ENCODE measurements at places on chromosomes 7 and 10.

GRCh38 chr10:109022417-109023049, 900.8 kb downstream of the XPNPEP1 start:
- no peak for DNase-seq

- DNase-seq = no peak
Measured at GRCh38 chr7:50645186-50645585, 80.0 kb upstream of the DDC start.

GRCh38 chr7:143327903-143328302, 12.0 kb downstream of the CLCN1 start:
- DNase-seq = no peak

- no peak for DNase-seq
Measured at GRCh38 chr7:1688542-1688941, 18.5 kb downstream of the ELFN1 start.

DNA sequence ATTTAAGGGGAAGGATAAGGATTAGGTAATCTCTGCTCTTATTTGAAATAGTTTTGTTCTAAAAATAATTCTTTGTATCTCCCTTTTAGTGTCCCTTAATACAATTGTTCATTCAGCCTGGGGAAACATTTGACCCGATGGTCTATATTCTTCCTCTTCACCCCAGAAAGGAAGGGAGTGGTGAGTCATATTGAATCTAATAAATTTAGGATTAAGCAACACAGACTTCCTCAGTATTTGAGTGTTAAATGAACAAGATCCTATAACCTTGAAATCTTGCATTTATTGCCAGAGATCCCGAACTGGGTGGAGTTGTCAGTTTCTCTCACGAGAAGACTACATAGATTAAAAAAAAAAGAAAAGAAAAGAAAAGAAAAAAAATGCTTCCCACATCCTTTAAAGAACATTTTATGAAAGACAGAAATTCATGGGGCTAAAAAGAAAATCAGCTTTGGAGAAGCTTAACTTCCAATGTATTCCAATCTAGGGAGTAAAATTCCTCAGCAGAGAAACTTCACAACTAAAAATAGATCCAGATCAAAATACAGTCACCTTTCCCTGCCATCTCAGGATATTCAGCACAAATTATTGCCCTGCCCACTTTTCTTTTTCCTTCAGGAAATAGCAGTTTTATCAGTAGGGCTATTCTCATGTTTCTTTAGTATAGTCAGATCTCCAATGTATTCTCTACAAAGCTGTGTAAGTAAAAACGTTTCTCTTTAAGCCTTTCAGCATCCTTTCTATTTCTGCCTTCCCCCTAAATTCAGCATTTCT, 82.2 kb downstream of the SEMA3D start:
- no peak for DNase-seq

GRCh38 chr7:99099499-99100077, 44.3 kb downstream of the SMURF1 start:
- no peak for DNase-seq

DNA sequence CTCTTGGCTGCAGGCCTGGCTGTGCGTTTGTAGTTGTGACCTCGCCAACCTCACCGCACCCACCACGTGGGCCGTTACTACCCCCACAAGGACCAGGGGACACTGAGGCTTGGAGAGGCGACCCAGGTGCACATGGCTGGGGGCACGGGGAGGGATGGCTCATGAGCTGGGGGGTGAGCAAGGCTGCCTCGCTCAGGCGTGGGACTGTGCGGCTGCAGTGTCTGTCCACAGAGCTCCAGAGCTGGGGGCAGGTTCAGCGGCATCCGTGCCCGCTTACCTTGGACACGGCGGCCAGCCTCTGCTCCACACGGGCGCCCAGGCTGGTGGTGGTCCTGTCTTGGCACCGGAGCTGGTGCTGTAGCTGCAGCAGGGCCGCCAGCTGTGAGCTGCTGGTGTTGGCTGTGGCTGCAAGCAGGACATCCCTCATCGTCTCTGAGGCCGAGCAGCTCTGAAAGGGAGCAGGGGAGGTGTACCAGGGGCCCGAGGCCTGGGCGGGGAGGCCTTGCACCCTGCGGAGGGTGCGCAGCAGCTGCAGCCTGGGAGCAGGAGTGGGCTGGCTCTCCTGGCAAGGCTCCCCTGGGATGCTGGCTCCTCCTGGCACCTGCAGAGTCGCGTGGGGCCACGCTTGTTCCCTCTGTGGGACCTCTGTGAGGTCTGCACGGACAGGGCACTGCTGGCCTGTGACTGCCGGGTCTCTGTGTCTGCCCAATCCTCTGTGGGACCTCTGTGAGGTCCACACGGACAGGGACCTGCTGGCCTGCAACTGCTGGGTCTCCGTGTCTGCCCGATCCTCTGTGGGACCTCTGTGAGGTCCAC, 60.0 kb upstream of the NKX6-2 start:
- no peak for DNase-seq

GRCh38 chr7:50711271-50712175, 71.2 kb downstream of the GRB10 start:
- no peak for DNase-seq

GRCh38 chr7:132430041-132430855, 146.0 kb downstream of the PLXNA4 start:
- DNase-seq = no peak

Data from activated naive CD4-positive, alpha-beta T cell treated with Interleukin-2 at 50 U/mL for 16 hours (primary cell).